ENCODE measurements at places on chromosomes 7 and 10.

- H3K36me3 ChIP-seq: no peaks in the 10 kb centered on the region
- H3K4me3 ChIP-seq: no peak overlapping the region
- no peak for DNase-seq
- H3K4me1 ChIP-seq: peaks cover 9% of the 10 kb centered on the region
- H3K27me3 ChIP-seq: peaks cover 11% of the 10 kb centered on the region
These were observed 142.8 kb upstream of the CALCR start for GRCh38 chr7:93717217-93717900.

DNA sequence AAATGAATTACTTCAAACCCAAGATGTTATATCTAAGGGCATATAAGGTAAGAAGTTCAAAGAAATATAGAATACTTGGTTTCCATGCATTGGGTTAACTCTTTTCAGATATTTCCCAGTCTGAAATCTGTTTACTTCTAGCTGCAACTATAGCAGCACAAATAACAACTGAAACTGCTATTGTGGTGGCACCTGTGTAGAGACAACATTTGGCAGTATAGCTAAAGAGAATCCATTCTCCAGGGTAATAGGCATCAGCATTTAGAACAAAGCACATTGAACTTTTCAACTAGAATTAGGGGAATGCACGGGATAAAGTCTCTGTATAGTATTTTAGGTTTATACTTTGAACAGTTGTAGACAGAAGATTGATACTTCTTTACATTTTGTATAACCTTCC lies 19.7 kb upstream of the CALCR start:
- peaks cover 13% of the 10 kb centered on the region for H3K27me3 ChIP-seq
- no peak overlapping the region for H3K27ac ChIP-seq
- no peak overlapping the region for H3K4me3 ChIP-seq
- H3K36me3 ChIP-seq: no peaks in the 10 kb centered on the region
- no peak for DNase-seq

GRCh38 chr7:67821116-67821515 lies 824.5 kb downstream of the TYW1 start:
- H3K4me1 ChIP-seq: no peaks in the 10 kb centered on the region
- no peaks in the 10 kb centered on the region for H3K36me3 ChIP-seq
- no peak overlapping the region for H3K27ac ChIP-seq
- DNase-seq: no peak
- H3K27me3 ChIP-seq: no peaks in the 10 kb centered on the region
- H3K4me3 ChIP-seq: no peak overlapping the region

DNA sequence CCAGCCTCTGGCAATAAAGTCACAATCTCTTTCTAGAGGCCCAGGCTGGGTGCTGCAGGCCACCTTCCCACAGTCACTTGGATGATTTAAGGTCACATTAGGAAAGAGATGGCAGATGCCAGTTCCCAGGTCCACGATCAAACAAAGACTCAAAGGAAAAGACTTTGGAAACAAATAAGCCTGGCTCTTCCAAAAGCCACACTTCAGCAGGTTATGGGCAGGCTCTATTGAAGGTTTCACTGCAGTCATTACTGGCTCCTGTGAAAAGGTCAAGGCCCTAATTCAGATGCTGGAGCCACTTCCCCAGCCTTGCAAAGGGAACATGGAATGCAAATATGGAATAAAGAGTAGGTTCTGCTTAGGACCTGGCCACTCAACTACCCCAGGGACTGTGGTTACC lies 104.0 kb upstream of the ZNF32 start:
- no peak for DNase-seq
- no peaks in the 10 kb centered on the region for H3K36me3 ChIP-seq
- H3K4me3 ChIP-seq: no peak overlapping the region
- H3K4me1 ChIP-seq: no peaks in the 10 kb centered on the region
- no peak overlapping the region for H3K27ac ChIP-seq
- no peaks in the 10 kb centered on the region for H3K27me3 ChIP-seq

- H3K27me3 ChIP-seq: peaks cover 2% of the 10 kb centered on the region
- DNase-seq: no peak
- no peak overlapping the region for H3K27ac ChIP-seq
- H3K4me3 ChIP-seq: no peak overlapping the region
- H3K36me3 ChIP-seq: no peaks in the 10 kb centered on the region
These were observed 5.3 kb downstream of the DENND2A start for GRCh38 chr7:140635345-140635744.

GRCh38 chr10:70903262-70903921 lies 15.0 kb upstream of the PCBD1 start:
- DNase-seq: no peak
- no peak overlapping the region for H3K4me3 ChIP-seq
- peaks cover 3% of the 10 kb centered on the region for H3K4me1 ChIP-seq

DNA sequence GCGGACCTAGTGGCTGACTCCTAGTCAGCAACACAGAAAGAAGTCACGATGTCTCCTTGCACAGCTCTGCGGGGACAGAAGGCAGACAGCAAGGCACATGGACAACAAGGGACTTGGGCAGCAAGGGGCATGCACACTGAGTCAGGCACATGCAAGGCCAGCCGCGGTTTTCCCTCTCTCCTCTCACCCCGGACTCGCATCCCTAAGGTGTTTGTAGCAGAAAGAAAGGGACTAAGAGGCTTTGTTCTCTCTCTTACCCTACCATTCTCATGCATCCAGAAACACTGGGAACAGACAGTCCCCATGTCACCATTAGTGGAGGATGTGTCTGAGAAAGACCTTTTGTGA lies 193.3 kb upstream of the PHF14 start:
- H3K36me3 ChIP-seq: no peaks in the 10 kb centered on the region
- H3K27ac ChIP-seq: no peak overlapping the region
- no peaks in the 10 kb centered on the region for H3K4me1 ChIP-seq
- no peaks in the 10 kb centered on the region for H3K27me3 ChIP-seq
- no peak for DNase-seq
